ENCODE measurements at places on chromosomes 5 and 9.

DNA sequence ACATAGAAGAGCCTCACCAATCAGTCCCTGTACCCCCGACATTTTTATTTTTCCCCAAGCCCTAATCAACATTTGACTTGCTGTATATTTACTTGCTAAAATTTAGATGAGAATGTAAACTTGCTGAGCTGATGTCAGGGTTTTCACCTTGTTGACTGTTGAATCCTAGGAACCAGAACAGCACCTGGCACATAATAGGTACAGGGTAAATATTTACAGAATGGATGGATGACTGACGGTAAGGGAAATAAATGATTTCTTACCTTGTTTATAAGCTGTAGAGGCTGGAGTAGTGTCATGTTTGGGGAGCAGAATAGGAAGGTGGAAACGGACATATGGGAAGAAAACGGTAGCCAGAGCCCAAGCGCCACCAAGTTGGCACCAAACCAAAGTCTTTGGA lies 107.0 kb upstream of the NUDT12 start:
- DNase-seq, result no peak

DNA sequence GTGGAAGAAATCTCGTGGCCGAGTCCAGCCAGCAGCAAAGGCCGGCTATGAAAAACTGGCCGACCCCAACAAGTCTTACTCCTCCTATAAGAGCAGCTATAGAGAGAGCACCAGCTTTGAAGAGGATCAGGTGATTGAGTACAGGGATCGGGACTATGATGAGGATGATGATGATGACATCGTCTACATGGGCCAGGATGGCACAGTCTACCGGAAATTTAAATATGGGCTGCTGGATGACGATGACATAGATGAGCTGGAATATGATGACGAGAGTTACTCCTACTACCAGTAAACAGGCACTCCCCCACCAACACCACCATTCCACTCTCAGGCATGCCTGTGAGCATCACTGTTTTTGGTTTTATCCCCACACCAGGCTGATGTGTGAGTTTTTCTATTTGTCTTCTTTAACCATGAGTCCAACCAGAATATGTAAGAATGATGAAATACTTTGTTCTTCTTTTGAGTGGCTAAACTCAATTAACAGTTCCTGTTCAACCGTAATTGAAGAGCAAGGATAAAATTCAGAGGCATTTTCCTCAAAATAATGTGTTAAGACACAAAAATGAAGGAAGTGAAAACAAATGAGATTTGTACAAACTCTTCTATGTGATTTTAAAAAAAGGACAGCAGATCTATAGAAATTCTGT lies 35.5 kb downstream of the RFK start:
- no peak for DNase-seq

GRCh38 chr9:125338929-125339328 lies 77.3 kb downstream of the GAPVD1 start:
- no peak for DNase-seq

DNA sequence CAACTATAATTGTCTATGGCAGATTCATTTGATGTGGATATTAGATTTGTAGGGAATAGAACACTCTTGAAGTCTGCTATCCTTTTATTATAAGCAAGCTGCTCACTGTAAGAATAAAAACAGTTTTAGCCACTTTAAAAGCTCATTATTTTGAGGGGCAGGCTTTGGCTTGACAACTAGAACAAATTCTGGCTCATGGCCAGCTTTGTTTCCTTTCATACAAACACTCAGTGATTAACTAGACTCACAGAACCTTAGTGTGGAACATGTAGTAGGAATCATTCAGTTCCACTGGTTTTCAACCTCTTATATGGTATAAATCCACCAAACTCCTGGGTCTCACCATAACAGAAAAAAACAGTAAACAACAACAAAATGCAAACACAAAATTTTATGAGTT lies 27.4 kb upstream of the CEP120 start:
- no peak for DNase-seq

GRCh38 chr5:159050316-159051143 lies 49.2 kb downstream of the EBF1 start:
- no peak for DNase-seq

- no peak for DNase-seq
Measured at GRCh38 chr9:14752271-14752670, 29.7 kb upstream of the CER1 start.

- no peak for DNase-seq
Measured at GRCh38 chr9:35561468-35562261, 43.4 kb upstream of the TESK1 start.

GRCh38 chr5:72508241-72509170 lies 1.3 kb upstream of the ZNF366 start:
- no peak for DNase-seq

DNA sequence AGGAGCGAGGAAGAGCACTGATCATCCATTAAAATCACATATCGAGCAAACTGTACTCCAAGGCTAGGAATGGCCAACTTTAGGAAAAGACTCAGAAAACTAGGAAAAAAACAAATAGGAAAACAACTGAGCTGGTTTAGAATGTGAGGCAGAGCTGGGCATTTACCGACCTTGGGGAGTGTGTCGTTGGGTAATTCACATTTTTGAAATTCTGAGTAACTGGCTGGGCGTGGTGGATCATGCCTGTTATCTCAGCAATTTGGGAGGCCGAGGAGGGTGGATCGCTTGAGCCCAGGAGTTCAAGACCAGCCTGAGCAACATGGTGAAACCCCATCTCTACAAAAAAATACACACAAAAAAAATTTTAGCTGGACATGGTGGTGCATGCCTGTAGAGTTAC lies 70.1 kb downstream of the ZFAND5 start:
- no peak for DNase-seq

DNA sequence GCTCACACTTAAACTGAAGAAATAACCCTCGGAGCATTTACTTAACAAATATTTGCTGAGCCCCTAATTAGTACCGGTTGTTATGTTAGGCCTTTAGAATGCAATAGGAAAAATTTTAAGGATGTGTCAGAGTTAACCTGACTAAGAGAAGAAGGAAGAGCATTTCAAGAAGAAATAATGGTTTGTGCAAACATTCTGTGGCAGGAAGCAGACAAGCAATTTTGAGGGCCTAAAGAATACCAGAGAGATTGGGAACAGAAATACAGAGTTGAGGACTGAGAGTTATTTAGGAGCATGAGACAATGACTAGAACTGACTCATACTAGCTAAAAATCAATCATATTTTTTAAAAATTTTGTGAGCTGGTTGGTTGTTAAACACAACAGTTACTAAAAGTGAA lies 218.8 kb downstream of the PRR16 start:
- no peak for DNase-seq

DNA sequence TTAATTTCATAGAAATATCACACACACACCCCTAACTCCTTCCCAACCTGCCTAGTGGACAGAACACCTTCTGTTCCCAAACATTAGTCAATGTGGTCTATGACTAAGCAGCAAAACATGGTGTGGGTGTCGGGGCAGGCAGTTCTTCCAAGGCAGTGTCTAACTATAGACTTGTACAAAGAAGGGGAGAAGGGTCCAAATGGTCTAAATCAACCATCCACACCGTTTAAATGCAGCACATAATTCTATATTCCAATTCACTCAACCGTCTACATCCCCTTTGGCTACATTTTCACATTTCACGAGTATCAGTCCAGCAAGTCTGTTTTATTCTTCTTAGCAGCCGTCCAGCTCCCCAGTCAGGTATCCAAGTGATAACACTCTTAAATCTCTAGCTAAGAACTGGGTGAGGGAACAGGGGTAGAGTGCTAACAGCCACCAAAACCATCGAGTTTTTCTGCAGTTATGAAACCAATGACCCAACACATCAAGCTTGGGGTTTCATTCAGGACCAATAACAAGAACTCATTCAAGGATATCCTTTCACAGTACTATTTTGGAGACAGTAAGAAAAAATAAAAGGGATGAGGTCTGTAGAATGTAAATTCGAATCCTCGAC lies 3.3 kb downstream of the ZNF608 start:
- no peak for DNase-seq

DNA sequence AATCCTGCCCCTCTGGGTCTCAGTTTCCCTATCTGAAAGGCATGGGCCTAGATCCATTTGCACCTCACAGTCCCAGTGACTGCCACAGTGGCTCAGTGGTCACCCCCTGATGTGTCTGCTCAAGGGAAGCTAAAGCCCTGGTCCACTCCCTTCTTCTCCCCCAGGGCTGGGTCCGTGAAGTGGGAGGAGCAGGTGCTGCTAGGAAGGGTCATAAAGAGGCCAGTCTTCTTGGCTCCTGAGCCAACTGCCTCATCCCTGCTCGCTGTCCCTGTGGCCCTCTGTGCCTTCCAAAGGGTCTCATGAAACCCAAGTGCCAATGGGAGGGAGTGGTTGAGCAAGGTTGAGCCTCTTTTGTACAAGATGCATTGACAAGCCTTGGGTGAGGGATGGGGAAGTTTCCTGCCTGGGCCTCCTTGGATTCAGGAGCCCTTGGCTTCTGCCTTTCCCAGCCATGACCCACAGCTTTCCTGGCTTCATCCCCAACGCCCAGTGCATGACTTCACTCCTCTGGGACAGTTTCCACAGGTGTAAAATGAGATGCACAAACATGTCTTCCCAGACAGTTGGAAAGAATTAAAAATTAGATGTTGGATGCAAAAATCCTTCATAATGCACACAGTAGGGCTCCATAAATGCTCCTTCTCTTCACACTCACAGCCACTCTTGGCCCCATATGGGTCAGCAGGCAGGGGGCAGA lies 1.6 kb upstream of the SLC6A7 start:
- no peak for DNase-seq

Data from activated CD4-positive, CD25-positive, alpha-beta regulatory T cell treated with anti-CD3 and anti-CD28 coated beads, Interleukin-2, amount 50 U/mL, for 72 hours (primary cell).